ENCODE measurements at places on chromosomes 6 and 20. TPM values are rescaled to one million over a fixed set of nuclear protein-coding genes. Genes with fewer than 3 reads are reported as not detected.

DUSP15 gene
- not detected for total RNA-seq

GMPR gene
- total RNA-seq: 9.9 TPM

GRCh38 chr6:2733324-2733723, 17.4 kb downstream of the MYLK4 start:
- DNase-seq: peak; percentile 39

DNA sequence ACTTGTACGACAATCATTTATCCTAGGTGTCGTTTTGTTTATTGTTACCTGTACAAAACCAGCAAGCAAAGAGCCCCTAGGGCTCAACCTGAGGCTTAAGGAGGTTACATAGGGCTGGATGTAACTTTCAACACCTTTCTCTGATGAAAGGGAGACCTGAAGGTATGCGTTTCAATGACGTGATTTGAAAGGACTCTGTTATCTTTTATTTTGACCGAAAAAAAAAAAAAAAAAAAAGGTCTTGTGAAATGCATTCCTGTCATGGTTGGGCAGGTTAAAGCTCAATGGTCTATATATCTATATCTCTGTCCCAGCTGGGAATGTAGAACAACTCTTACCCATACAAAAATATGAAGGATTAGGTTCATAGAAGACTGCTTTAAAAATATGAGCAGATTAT, 78.7 kb upstream of the SASH1 start:
- DNase-seq: no peak

DNA sequence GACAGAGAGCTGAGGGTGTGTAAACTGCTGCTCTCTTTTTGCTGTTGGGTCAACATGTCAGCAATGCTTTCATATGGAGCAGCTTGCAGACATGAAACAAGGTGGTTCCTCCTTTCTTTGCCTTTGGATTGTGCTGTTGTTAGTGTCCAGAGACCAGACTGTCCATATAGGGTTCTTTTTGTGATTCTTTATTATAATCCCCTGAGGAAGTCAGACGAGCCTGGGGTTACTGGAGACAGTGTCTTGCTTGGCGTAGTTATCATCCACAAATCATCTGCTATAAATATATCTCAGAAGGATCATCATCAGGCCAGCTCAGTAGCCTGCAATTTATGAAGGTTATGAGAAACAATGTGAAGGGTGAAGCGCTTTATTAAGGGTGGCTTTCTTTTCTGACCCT, 2.3 kb upstream of the ADGRB3 start:
- DNase-seq: no peak

DNA sequence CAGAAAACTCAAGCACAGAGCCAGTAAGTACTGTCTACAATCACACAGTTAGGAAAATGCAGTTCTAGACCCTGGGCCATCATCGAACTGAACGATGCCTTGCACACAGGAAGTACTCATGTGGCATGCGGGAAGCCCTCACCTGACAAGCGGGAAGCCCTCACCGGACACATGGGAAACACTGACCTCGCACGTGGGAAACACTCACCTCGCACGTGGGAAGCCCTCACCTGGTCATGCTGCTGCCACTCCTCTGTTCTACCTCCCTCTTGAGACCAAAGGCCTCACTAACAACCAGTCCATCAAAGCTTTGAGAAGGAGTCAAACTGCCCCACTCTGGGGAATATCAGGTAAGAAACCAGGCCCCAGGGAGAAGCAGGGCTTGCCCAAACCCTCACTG, 105.6 kb upstream of the PTPRT start:
- no peak for DNase-seq

- DNase-seq: no peak
These were observed 9.1 kb downstream of the CST5 start for GRCh38 chr20:23870461-23870860.

DNA sequence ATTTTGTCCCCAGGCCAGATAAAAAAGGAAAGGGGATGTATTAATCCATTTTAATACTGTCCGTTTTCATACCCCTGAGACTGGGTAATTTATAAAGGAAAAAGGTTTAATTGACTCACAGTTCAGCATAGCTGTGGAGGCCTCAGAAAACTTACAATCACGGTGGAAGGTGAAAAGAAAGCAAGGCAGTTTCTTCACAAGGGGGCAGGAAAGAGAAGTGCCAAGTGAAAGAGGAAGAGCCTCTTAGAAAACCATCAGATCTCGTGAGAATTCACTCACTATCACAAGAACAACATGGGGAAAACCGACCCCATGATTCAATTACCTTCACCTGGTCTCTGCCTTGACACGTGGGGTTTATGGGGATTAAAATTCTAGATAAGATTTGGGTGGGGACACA, 152.5 kb downstream of the IBTK start:
- no peak for DNase-seq

GRCh38 chr6:97501853-97502252, 218.8 kb upstream of the MMS22L start:
- DNase-seq: no peak

DNA sequence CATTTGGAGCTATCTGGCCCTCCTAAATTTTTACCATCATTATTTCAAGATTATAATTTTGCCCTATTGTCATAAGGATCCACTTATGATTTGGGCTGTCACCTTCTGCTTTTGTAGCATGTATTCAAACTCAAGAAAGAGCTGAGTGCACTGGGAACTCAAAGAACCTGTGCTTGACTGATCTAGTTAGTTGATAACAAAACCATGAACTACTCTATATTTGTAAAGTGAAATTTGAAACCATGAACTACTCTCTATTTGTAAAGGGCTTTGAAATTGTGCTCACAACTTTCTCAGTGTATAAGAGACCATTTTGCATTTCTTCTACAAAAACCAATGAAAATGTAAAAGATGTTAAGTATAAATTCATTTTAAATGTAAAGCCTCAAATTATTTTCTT, 77.5 kb upstream of the POPDC3 start:
- no peak for DNase-seq

GRCh38 chr6:71902261-71902660, 15.9 kb downstream of the RIMS1 start:
- DNase-seq: no peak

- no peak for DNase-seq
These were observed 52.8 kb downstream of the ZFAND3 start for GRCh38 chr6:37872373-37872745.

DNA sequence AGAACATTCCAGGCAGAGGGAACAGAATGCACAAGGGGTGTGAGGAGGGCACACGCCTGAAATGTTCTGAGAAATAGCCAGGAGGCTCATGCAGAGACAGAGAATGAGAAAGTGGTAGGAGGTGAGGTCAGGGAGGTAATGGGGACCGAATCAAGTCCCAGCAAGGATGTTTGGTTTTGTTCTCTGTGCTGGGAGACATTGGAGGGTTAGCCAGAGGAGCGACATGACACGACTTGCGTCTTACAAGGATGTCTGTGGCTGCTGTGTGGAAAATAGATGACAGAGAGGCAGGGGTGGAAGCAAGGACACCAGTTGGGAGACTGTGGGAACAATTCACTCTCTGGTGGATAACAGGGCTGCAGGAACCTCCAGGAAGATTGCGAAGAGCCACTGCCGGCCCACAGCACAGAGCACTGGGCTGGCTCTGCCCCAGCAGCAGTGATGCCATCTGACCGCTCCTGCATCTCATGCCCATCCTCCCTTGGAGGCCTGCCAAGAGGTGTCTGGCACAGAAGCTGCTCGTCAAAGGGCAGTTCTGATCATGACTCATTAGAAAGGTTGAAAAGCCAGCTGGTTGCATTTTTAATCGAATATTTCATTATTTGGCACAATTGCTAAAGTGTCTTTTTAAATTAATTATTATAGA, 57.7 kb upstream of the CD83 start:
- peak; percentile 29 for DNase-seq

- DNase-seq: no peak
These were observed 145.0 kb downstream of the PHACTR1 start for GRCh38 chr6:12861603-12862002.

DNA sequence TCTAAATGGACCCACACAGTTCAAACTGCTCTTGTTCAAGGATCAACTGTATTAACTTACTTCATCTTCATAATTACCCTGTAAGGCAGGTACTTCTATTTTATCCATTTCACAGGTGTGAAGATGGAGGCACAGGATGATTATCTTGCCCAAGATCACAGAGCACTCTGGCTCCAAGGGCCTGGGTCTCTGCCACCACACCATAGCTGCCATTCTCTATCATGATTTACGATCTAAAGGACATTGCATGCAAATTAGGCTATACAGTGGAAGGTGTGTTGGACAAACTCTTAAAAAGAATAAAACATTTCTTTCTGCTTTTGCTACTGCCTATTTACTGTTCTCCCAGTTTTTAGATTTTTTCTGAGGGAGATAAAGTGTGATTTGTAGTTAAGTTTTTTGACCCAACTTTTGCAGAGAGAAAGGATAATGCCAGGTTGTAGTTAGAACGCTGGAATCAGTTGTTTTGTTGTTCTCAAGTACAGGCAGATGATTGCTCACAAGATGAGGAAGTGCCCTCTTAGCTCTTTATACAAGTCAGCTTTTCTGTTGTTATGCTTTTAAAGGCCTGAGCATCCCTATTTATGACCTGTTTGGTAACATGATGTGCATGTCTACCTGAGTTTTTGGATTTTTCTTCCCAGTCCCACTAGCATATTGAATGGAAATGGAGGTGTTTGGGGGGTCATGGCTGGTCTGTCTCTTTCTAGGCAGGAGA, 247.9 kb downstream of the ZFAND3 start:
- no peak for DNase-seq

GRCh38 chr6:121236984-121237383, 97.3 kb downstream of the TBC1D32 start:
- no peak for DNase-seq

GRCh38 chr20:44113618-44114376, 73.2 kb downstream of the JPH2 start:
- DNase-seq: no peak

DNA sequence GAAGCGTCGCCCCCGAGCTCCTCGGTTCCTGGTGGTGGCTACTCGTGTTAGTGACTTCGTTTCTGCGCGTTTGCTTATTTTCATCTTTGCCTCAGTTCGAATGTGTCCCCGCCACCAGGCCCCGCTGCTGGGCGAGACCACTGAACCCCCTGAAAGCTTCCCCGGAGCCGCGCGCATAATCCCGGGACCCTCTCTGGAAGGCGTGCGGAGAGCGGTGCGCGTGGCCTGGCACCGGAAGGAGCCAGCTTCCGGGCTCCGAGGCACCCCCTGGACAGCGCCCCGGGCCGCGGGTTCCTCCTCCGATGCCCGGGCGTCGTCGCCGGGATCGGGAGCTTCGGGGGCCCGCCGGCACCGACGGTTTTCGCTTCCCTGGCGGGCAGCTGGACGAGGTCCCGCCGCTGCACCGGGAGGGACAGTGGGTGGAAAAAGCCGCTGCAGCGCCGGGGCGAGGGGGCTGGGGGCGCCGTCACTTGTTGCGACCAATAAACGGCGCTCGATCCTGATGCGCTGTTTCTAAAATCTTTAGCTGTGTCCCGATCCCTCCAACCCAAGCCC, 643 bp upstream of the SLC35D3 start:
- no peak for DNase-seq

GRCh38 chr20:1933465-1933870, 38.3 kb downstream of the SIRPA start:
- DNase-seq: no peak

GRCh38 chr6:72813807-72814596, 192.1 kb downstream of the KCNQ5 start:
- DNase-seq: no peak

All from stomach (tissue), 19 donors.